ENCODE measurements at places on chromosomes 1 and 21. TPM values are rescaled to one million over a fixed set of nuclear protein-coding genes. Genes with fewer than 3 reads are reported as not detected.
A peak's percentile ranks its signal among the peaks of the same experiment; 100 is the strongest.

DNA sequence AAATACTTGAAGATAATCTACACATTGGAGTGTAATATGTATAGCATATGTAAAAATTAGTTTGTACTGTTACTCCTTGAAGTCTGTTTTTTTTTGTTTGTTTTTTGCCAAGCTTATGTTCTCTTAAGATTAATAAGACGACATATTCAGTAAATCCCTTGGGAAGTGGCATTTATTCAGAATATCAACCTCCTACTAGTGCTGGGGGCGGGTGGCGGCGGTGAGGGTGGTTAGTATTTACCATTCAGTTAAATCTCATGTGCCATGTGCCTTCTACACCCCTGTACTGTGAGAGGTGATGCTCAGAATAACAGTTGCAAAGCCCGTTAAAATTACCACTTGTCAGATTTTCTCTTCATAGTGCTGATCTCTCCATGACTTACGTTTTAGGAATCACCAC is 3.0 kb downstream of the BACH1 start:
- DNase-seq = no peak

The ANKRD65 gene
- not detected for total RNA-seq

The GSTM5 gene
- total RNA-seq = not detected

The PAPPA2 gene
- total RNA-seq = 0.06 TPM

The C8A gene
- total RNA-seq = not detected

DNA sequence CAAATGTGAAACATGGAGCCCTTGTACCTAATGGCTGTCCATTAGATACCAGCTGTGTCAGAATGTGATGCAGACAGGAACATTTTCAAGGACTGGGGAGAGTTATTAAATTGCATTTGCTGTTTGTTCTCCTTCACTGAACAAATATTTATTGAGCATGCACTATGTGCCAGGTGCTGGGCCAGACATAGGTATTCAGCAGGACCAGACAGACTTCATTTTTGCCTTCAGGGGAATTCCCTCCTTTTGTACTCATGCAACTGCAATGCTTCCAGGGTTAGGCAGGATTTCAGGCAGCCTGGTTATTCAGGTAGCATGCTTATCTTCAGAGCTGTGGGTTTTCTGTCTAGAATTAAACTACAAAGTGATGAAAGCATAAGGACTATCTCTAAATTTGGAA is 64.2 kb upstream of the SMYD2 start:
- DNase-seq = no peak

- DNase-seq = no peak
Measured at GRCh38 chr21:15028186-15028585, 36.6 kb downstream of the NRIP1 start.

The LCE3D gene
- total RNA-seq = 0.32 TPM

- peak; percentile 92 for DNase-seq
Measured at GRCh38 chr1:62384276-62385005, 52.4 kb upstream of the USP1 start.

The IL12RB2 gene
- total RNA-seq = not detected

The OR2T34 gene
- not detected for total RNA-seq

The WNT4 gene
- not detected for total RNA-seq

GRCh38 chr1:87004857-87005256 is 90.4 kb downstream of the HS2ST1 start:
- DNase-seq = no peak

The OR2L8 gene
- not detected for total RNA-seq

GRCh38 chr1:241593186-241593585 is 47.0 kb downstream of the CHML start:
- peak; percentile 50 for DNase-seq

- DNase-seq = peak; percentile 91
Measured at GRCh38 chr1:56424744-56425493, 154.4 kb downstream of the PLPP3 start.

- peak; percentile 89 for DNase-seq
Measured at GRCh38 chr1:207309745-207310273, 11.7 kb upstream of the CD55 start.

The OLIG2 gene
- not detected for total RNA-seq

- no peak for DNase-seq
Measured at GRCh38 chr1:10516925-10517676, 42.4 kb downstream of the PEX14 start.

The SLC9C2 gene
- not detected for total RNA-seq

- DNase-seq = no peak
Measured at GRCh38 chr21:27379354-27379753, 412.5 kb upstream of the ADAMTS5 start.

The LRRC38 gene
- total RNA-seq = not detected

DNA sequence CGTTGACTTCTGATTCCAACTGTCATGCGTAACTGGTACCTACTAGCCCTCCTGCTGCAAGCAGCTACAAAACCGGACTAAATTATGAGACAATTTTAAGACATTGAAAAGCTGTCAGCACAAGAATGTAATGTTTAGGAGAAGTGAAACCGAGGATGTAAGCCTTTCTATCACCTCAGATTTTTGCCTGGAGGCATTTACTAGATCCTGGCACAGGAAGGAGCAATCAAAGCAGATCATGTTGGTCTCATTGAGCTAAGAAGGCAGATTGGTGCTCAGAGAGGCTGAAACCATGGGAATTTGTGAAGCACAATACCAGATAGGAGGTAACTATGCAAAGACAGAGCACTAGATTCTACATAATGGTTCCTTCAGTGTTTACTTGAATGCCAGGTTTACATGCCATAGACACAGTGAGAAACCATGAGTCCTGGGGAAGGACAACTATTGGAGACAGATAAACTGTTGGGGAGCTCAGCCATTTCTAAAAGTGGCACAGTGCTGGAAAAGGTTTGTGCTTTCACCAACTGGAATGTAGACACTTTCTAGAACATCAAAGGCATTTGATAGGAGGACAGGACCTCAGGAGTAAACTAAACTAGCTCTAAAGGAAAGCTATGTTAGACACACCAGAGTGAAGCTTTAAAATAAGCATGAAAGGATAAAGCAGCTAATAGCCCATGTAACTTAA is 179.4 kb downstream of the LYPLAL1 start:
- DNase-seq = no peak

DNA sequence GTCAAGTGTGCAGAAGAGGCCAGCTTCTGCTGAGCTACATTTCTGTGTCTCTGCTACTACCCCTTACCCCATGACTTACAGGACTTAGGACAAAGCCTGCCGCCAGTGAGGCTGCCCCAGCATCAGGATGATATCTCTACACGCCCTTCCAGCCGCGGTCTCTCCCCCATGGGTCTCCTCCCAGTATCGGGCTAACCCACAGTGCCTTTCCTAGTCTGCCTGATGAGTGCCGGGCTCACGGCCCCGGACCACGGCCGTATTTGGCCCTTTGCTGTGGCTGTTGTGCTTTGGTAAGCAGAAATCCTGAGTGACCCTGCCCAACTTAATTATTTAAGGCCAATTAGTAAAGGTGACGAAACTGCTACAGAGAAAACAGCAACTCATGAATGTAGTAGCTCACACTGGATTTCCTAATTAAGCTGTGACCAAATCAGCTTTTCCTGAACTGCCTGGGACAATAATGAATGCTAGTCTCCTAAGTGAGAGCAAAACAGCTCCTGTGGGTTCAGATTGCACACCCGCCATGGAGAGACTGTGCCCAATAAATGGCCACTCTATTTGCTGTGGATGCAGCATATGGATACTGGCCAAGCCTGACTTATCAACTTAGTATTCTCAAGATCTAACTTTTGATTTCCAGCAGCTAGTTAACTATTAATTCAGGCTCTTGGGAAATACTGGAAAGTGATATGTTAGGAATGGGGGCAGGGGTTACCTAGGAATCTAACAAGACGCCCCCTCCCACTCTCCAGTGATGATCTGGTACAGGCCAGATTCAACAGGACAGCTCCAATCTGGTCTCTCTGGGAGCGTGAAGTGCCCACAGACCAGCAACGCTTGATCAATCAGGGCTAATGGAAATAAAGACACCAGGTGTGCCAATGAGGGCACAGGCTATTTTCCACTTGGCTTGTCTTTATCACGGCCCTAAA is 123.3 kb upstream of the IFFO2 start:
- DNase-seq = no peak

The FAM110D gene
- not detected for total RNA-seq

DNA sequence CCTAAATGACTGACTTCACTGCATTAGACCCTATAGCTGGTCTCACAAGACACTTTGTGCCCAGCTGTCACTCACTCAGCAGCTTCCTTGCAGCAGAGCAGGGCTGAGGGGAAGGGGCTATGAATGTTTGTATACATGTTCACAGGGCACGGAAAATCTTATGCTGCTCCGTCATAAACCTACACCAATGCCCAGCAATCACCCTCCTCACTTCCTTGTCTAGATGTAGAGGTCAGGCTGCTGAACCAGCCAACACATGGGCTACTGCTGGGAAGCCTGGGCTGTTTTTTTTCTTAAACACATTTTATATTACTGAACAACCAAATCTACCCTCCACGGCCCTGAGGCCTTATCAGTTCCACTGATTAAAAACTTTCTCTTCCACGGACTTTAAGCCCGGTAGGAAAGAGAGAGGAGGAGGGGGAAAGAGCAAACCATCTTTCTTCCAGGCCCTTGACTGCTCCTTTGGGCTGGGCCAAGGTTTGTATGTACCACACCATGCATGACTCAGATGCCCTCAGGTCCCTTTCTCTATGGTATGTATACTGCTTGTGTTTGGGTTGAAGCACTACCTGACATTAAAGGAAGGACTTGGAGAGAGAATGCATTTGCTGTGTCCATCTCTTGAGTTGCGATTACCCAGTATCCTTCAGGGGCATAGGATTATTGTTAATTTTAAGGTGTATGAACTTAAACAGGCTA is 12.7 kb downstream of the MTFR1L start:
- DNase-seq = no peak

DNA sequence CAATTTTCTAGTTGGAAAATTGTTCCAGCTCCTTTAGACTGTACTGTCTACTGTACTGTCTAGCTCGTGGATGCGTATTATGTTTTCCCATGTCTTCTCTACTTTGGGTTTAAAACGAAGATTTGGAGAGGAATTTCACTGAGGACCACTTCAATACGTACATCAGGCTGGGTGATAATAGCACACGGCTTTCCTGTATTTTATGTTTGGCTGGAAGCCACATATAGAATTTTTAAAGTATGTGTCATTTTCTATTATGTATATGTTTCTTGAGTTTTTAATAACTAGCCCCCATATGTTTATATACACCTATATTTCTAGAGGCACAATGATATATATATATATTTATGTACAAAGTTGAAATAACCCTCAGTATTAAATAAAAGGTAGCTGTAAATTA is 226.4 kb downstream of the GREM2 start:
- DNase-seq = no peak

The IL6R gene
- total RNA-seq = 0.40 TPM

The TSPAN1 gene
- total RNA-seq = 2.6 TPM

GRCh38 chr1:77605246-77606026 is 77.0 kb downstream of the ZZZ3 start:
- DNase-seq = peak; percentile 61

The TMEM269 gene
- not detected for total RNA-seq

- DNase-seq = no peak
Measured at GRCh38 chr1:87305151-87305550, 23.5 kb upstream of the LMO4 start.

The GJA9 gene
- total RNA-seq = not detected

GRCh38 chr1:218592688-218593087 is 247.6 kb downstream of the TGFB2 start:
- peak; percentile 34 for DNase-seq

DNA sequence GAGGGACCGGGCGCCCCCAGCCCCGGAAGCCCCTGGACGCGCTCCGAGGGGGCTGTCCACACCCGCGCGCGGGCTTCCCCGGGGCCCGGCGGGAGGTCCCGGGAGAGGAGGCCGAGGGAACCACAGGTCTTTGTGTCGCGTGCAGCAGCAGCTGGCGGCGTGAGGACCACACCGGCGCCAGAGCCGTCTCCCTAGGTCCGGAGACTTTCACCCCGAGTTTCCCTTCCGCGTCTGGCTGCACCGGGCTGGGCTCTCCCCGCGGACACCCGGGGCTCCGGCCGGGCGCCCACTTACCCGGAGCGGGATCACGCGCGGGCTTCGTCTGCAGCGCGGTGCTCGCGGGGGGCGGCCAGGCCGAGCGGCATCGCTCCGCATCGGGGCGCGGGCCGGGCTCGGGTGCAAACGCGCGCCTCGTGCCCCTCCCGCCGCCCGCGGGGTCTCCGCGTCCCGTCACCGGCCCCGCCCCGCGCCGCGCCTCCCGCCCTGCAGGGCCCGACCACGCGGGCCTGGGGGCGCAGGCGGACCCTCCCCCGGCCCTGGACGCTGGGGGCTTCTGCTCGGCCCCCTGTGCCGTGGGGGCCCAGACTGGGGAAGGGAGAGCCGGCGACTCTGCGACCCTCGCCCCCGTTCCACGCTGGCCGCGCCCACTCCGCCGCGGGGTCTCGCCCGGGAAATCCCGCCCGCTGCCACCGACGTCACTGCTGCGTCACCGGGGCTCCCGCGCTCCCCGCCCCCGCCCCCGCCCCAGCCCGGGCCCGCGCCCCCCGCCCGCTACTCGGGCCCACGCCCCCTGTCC is at the start of gene GNG4:
GNG4 (minus strand) TSS at position 417 of the 796 bp plus-strand sequence. CDS start 65,946 bp downstream, outside the sequence.
- DNase-seq = no peak

DNA sequence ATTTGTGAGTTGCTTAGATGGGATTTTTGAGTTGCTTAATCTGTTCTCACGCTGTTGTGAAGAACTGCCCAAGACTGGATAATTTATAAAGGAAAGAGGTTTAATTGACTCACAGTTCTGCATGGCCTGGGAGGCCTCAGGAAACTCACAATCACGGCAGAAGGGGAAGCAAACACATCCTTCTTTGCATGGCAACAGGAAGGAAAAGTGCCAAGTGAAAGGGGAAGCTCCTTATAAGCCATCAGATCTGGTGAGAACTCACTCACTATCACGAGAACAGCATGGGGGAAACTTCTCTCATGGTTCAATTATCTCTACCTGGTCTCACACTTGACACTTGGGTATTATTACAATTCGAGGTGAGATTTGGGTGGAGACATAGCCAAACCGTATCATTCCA is 10.3 kb downstream of the CLIC6 start:
- DNase-seq = no peak

Measured in LHCN-M2 (cell line).